ENCODE measurements at places on chromosomes 11 and 22.

GRCh38 chr11:135069063-135069462 is 657.0 kb upstream of the B3GAT1 start:
- DNase-seq: no peak

DNA sequence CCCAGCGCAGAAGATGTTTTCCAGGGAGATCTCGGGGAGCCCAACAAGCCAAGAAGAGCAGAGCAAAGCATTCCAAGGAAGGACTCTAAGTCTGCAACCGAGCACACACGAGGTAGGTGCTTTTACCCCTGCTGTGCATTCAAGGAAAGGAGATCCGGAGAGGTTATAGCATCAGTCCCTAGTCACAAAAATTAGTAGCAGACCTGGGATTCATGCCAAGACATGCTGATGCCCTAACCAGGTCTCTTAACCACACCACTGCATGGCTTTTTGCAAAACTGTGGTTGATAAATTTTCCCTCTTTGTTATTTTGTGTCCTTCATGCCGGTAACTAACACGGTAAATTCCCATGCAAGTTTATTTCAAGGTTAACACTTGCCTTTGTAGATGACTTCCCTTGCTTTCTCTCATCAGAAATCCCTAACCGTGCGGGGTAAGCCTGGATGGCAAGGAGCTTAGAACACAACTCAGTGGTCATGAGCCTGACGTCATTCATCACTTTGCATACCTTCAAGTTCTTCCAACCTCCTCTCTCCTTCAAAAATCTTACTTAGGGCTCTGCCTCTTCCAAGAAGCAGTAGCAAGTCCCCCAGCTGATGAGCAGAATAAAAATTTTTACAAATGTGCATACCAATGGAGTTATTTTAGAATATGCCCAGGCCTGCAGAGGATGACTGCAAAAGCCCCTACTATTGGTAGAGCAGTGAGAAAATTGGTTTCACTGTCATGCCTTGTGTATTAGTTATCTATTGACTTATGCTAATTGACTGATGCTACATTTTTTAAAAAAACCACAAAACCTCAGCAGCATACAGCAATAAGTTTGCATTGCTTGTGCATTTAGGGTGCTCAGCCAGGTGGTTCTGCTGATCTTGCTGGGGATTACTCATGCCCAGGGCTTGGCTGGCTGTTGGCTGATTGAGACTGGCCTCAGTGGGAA is 465.1 kb downstream of the MN1 start:
- DNase-seq: no peak

DNA sequence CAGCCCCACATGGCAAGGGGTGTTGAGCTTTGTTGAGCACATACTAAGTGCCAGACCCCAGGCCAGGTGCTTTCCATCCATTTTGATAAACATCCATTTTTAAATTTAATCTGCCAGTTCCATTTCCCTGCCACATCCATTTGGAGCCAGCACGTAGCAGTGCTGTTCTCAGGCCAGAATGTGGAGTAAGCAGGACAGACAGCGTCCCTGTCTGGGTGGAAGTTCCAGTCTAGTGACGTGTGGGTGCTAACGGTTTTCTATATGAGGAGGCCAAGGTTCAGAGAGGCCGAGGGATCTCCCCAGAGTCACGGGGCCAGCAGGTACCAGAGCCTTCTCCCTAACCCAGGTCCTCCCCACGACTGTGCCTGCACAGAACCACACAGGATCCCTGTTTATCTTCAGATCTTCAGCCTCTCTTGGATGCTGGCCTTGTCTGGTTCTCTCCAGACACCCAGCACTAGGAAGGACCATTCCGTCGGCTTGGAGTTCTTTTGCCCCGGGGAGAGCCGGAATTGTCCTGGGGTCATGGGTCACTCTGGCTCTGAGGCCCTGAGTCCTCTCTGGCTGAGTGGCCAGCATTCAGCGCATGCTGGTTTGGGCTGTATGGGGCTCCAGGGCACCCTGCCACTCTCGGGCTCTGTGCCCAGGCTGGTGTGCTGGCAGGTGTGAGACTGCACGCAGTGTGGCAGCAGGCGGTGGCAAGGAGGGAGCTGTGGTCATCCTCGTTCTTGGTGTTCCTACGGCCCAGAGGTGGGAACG is 63.6 kb upstream of the PPARA start:
- DNase-seq: no peak

DNA sequence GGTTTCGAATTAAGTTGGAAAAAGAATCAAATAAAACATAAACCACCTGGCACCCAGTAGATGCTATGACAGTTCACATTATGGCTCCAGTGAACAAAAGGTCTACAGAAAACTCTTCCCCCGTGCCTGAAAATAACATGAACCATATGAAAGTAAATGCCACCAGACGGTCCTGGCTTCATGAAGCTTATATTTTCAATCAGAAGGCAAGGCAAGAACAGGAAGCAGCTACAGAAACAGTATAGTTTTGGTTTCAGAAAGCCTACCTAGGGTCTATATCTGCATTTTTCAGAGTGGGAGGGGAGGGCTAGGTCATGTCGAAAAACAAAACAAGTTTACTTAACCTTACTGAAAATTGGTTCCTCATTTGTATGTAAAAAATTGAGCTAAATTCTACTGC is 9.8 kb downstream of the RAB30 start:
- DNase-seq: no peak

DNA sequence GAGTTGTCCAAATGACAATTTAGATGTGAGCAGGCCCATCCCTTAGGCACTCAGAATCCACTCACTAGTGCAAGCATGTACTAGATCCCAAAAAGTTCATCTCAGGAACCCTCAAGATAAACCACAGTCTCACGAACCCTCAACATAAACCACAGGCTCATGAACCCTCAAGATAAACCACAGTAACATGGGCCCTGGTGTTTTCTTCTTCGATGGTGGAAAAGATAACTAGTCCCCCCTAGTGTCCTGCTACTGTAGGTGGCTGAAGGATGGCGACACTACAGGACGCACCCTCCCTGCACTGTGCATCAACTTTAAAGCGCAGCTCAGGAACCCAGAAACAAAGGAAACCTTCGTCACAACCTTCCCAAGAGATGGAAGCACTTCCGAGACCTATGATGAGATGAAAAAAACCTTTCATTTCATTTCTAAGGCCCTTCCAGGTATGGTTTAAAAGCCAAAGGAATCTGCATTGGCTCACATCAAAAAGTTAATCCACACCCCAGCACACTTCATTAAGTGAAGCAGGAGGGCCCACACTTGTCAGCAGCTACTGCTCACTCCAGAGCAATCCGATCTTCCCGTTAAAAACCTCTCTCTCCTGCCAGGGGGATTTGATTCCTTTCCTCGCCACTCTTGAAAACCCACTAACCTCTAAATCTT is 2.4 kb downstream of the LARGE1 start:
- DNase-seq: no peak

- DNase-seq: peak; percentile 57
Observed at GRCh38 chr11:75492181-75492820, 33.4 kb downstream of the GDPD5 start.

DNA sequence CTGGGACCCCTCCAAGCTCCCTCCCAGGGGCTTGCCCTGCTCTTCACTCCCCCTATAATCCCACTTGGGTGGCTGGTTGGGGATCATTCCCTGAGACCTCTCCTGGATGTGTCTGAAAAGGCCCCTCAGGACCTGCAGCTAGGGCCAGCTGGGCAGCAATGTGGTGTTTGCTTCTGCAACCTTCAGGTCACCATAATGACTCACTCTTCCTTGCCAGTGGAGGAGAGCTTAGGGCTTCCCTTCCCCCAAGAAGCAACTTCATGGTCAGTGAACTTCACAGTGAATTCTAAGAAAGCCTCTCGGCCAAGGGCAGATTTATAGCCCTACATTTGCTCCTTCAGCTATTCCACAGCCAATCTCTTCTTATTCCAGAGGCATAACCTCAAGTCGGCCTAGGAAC is 45.1 kb upstream of the TSPAN18 start:
- no peak for DNase-seq

DNA sequence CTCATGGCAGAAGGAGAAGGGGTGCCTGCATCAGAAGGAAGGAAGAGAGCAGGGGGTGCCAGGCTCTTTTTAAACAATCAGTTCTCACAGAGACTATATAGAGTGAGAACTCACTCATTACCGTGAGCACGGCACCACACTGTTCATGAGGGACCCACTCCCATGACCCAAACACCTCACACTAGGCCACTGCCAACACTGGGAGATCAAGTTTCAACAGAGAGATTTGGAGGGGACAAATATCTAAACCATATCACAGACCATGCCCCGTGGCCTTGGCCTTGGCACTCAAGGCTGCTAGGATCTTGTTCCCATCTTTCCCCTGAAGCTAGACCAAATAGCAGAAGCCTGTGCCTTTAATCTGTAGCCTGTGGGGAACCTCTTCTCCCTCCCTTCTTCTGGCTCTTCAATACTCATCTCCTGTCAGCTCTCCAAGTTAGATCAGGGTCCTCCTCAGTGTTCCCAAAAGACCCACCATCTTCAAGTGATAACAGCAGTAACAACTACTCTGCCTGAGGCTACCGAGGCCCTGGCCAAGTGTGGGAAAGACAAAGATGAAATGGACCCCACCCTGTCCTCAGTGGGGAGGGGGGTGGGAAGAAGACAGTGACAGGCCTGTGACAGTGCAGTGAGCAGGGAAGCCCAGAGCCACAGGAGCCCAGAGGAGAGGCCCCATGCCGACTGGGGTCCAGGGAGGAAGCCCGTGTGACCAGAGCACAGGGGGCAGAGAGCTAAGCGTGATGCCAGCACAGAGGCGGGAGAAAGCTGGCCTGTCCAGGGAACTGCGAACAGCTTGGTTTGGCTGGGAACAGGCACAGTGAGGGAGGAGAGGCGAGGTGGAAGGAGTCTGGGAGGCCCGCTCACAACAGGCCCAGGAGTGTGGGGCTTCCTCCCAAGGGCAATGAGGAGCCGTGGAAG is 72.6 kb downstream of the MYO7A start:
- no peak for DNase-seq

DNA sequence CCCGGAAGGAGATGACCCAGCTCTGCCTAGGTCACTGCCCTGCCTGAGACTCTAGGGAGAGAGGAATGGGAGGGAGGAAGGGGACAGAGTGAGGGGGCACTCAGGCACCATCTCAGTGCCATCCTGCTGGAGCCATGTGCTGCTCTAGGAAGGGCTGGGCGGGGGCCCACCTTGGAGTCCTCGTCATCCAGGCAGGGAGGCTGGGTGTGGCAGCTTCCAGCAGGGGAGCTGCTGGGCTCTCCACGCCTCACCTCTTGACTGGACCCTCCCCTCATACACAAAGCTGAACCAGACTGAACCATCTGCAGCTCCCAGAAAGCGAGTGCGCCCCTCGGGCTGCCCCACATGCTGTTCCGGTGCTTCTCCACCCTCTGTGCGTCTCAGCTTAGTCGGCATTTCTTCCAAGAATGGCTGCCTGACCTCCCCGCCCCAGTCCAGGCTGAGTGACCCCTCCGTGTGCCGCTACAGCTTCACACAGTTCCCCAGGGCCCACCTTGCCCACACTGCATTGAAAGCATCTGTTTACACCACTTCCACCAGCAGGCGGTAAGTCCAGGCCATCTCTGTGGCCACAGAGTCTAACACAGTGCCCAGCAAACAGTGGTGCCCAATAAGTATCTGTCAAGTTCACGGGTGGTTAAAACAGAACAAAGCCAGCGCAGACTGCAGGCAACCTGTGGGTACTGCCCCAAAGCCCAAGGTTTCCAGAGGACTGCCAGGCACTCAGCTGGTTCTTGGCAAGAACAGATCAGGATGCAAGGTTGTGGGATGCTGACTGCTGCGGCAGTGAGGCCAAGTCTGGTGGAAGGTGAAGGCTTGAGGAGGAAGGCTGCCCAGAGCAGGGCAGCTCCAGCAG is 9.4 kb upstream of the TRIM29 start:
- no peak for DNase-seq

DNA sequence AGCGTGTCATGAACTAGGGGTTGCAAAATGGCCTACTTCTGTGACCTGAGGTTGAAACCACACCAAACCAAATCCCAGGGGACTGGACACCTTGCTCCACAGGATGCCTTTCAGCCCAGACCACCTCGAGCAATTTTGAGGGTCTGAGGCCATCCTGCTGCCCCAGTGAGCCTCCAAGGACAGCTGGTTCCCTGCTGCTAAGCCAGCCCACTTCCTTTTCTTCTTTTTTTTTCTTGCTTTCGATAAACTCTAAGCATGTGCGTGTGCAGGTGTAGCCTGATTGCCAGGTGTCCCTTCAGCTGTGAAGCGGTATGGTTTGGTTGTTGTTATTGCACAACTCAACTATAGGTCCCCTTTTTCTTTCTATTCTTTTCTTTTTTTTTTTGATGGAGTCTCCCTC is 2.7 kb downstream of the CRYBB1 start:
- no peak for DNase-seq

DNA sequence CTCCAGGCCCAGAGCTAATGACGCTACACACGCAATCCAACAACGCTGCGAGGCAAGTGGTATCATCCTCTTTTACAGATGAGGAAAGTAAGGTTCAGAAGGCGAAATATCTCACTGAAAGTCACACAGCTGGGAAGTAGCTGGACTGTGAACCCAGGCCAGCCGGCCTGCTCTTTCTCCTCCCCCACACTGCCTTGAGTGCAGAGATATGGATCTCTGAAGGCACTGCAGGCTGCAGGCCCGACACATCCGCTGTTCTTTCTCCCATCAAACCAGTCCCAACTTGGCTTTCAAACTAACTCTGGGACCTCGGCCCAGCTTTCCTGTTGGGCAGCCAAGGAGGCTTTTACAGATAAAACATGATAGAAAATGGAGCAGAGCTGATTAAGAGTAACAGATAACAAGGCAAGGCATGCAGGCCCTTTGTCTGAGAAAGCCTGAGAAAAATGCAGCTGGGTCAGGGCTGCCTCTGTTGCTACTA is 64.0 kb upstream of the PTPRJ start:
- no peak for DNase-seq

DNA sequence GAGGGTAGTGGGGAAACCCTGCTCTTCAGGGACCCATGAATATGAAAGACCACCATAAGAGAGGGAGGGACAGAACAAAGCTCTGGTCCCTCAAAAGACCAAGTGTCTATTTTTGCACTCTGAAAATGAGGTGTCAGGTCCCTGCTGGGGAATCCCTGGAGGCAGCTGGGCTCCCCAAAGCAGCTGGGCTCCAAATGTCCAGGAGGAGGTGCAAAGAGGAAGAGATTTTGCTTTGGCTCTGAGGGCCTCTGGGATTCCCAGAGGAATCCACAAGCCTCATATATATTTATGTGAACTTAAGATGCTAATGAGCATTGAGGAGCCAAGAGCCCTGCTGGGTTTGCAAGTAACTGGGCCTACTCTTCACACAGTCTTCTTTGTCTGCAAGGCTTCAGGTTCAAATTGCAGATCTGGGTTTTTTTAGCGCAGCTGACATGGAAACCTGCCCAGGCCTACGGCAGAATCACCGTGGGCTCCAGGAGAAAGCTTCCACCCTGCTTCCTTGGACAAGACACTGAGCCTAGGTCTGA is 26.0 kb downstream of the CLMP start:
- no peak for DNase-seq

GRCh38 chr11:124894606-124895430 is 2.8 kb downstream of the ROBO4 start:
- DNase-seq: no peak

Measured in stimulated activated CD8-positive, alpha-beta memory T cell treated with anti-CD3 and anti-CD28 coated beads, Interleukin-7, amount 100 ng/mL, for 4 hours (primary cell).